Iris pigment epithelial cell (primary cell): ENCODE measurements at places on chromosomes 4 and X.

- peak; percentile 40 for DNase-seq
Observed at GRCh38 chr4:17058536-17058915, 160.1 kb upstream of the LDB2 start.

GRCh38 chr4:22607382-22607781, 85.4 kb upstream of the GBA3 start:
- DNase-seq, result peak; percentile 28

- DNase-seq, result no peak
Observed at GRCh38 chr4:3040452-3041191, 33.7 kb downstream of the HTT-AS start.

DNA sequence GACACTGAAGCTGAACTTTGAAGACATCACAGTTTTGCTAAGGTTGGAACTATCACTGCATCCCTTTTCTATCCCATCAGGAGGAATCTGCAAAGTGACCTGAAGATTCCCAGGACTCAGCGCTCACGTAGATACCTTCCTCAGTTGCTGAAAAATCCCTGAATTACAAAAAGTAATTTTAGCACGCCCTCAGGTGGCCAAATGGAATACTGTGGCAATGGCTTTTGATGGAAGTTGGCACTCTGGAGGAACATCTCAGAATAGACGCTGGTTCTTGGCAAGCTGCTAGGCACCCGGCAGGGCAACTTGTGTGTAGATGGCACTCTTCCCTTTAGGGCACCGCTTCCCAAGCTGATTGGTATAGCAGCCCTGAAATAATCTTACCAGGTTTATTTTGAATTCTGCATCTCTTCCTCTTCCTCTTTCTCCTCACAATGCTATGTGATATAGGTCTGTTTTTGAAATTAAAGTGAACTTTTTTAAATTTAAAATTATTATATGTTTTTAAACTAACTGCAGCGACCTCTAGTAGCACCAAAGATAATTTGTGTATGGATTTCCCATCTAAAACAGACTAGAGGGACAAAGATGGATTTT, 16.3 kb upstream of the ESX1 start:
- peak; percentile 28 for DNase-seq

DNA sequence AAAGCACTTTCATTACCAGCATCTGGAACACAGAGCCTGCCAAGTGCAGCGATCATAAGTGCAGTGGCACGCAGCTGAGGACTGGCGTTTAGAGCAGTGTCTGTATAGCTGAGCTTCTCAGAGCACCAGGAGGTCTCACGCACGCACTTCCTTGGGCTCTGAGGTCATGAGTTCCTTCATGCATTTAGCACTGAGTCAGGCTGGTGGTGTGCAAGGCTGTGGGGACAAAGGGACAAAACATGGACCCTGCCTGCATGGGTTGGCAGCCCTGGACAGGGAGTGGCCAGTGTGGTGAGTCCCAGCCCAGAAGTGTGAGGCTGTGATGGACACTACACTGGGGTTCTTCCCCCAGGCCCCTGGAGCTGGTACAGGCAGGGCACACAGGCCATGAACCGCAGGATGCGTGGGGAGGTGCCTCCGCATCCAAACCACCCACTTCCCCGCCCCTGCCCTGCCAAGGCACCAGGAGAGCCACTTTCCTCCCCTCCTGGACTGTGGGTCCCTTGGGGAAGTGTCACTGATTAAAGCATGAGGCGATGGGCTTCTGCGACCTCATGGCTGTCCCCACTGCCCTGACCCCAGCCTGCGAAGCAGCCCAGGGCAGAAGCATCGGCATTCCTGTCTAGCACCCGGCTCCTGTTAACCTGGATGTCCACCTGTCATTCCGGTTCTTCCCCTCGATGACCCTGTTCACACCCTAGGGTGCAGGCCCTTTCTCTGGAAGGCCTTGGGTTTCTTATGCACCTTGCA, 37.2 kb upstream of the GPR78 start:
- DNase-seq, result no peak

DNA sequence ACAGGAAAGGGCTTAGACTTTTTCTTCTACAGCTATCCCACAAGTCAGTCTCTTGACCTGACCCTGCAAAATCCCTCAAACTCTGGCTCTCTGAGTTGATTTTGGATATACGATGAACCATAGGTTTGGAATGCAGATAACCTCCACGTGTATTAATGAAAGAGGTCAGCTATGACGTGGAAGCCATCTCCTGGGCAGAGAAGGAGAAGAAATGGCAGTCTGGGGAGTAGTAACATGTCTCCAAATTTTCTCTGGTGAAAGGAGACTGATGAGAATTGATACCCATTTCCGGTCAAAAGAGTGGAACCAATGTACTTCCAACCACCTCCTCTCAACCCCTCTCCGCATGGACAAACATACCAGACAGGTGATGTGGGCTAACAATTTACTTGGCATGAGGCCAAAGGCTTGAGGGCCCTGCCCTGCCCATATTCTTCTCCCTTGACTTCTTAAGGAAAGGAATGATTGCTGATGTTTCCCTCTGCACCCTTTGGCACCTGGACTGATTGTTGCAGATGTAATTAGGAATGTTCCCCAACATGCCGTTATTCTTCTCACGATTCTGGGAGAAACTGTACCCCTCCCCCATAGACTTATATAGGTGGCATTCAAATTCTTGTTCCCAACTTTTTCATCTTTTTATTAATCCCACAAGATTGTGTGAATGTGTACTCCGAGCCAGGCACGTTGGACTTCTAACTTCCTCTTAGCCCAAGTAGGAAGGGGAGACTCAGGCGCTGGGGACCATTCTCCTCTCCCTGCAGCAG, 580 bp upstream of the PLS3 start:
- DNase-seq, result peak; percentile 64

DNA sequence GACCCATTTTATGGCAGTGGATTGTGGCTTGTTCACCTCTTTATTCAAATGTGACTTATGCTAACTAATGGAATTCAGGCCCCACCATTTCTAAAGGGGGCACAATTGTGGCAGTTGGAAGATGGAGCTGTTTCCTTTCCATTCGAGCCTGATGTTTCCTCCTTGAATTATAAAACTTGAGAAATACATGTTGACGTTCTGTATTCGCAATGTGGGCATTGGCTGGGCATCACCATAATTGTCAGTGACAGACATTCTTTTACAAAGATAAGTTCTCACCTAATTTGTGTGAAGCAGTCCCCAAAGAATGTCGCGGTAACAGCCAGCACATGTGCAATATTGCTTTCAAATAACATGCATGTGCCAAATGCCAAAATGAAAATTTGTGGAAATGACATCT, 1070.2 kb upstream of the TENM3 start:
- no peak for DNase-seq

DNA sequence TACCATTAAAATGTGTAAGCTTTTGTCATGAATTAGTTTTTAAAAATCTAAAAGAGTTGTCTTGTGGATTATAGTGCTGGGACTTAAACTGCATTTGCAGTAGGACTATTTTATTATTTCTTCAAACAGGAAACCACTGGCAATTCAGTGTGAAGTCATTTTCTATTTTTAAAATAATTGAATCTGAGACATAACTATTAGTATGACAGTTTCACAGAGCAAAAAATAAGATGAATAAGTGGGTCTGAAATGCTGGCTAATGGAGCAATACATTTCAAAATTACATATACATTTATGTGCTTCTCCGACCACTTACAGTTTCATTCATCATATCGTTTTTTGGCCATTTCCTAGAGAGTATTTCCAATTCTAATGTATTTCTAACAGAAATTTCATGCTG, 75.3 kb upstream of the RAPGEF2 start:
- DNase-seq, result no peak

DNA sequence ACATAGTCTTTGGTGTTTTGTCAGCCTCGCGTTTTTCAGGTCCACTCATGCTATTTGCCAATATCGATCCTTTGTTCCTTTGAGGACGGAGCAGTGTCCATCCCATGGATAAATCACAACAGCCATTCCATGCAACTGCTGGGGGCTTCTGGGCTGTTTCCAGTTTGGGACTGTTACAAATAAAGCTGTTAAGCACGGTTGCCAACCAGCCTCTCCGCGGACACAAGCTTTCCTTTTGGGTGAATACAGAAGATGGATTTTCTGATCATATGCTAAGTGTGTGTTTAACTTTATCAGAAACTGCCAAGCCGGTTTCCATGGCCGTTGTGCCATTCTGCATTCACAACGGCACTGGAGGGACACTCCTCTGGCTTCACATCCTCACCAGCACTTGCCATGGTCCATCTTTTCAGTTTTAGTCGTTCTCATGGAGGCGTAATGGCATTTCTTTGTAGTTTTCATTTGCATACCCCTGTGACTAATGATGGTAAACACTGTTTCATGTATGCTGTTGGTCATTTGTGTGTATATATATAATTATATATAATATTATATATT, 67.8 kb downstream of the ABLIM2 start:
- no peak for DNase-seq

GRCh38 chrX:150503898-150504219, 64.6 kb upstream of the MTM1 start:
- no peak for DNase-seq

DNA sequence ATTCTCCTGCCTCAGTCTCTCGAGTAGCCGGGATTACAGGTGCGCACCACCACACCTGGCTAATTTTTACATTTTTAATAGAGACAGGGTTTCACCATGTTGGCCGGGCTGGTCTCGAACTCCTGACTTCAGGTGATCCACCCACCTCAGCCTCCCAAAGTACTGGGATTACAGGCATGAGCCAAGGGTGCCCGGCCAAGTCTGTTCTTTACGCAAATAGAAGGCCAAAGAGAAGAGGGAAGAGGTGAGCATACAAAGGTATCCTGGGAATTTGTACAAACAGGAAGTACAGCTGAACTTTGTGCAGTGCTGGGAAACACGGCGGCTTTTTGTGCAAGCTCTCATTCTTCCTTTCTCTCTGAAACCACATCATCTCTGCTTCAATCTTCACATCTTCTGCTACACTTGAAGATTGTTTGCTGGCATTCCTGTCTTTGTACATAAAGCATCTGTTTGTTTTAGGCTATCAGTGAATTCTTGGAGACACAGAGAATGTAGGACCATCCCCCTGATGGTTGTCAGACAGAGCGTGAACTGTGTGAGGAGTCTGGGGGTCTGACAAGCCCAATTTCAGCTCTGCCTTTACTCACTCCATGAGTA, 71.9 kb upstream of the PRSS48 start:
- DNase-seq, result peak; percentile 64

DNA sequence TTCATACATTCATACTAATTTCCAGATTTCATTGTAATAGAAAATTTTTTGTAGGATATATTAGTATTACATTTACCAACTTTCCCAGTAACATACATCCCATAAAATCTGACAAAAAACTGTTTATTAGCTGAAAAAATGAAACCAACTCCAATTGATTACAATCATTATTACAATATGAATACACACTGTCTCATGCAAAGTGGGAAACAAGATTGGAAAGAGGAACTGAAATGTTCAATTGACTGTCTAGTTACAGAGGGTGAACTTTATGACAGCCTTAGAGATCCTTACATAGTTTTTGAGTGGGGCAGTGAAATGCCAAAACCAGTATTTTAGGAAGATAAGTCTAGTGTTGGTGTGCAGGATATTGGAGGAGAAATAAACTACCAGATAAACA, 2.3 kb upstream of the AMBN start:
- no peak for DNase-seq
